ENCODE measurements at places on chromosomes 1 and 21.
A peak's percentile ranks its signal among the peaks of the same experiment; 100 is the strongest.

DNA sequence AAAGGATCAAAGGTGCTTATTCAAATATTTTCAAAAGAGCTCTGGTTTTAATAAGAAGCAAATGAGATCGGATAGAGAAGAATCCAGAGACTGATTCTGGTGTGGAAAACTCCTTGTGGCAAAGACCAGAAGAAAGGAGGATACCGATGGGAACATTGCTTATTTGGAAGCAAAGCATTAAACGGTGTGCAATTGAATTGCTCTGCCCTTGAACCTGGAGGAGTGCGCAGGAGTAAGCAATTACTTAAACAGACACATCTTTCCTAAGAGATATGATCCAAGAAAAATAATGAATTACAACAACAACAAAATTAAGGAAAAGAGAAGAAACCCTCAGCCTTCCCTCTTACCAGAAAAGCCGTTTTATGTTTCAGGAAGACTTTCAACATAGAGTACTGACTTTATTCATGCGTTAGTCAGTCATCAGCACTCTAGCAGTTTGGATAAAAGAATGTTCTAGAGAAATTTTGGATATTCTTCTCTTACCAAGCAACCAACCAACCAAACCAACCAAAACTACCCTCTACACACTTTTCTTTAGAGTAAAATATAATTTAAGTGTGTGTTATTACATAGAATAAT lies 191.7 kb downstream of the NTMT2 start:
- no peak for DNase-seq

DNA sequence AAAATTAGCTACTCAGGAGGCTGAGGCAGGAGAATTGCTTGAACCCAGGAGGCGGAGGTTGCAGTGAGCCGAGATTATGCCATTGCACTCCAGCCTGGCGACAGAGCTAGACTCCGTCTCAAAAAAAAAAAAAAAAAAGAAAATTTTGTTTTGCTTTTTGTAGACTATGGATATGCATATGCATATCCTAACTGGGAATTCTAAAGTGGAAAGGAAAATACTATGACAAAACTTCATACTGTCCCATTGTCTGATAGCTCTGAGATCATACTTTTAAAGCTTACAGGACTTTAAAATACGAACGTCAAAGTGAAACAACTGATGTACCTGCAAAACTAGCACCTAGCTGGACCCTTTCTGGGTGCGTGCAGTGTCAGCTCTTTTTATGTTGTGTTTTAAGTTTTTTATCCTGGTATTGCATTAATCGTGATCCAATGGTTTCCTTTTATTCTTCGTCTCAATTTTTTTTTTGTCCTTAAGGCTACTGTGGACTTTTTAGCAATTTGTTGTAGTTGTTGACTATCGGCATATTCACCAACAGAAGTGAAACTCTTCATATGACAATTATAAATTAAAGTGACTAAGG lies 19.2 kb downstream of the SPRTN start:
- DNase-seq: no peak

DNA sequence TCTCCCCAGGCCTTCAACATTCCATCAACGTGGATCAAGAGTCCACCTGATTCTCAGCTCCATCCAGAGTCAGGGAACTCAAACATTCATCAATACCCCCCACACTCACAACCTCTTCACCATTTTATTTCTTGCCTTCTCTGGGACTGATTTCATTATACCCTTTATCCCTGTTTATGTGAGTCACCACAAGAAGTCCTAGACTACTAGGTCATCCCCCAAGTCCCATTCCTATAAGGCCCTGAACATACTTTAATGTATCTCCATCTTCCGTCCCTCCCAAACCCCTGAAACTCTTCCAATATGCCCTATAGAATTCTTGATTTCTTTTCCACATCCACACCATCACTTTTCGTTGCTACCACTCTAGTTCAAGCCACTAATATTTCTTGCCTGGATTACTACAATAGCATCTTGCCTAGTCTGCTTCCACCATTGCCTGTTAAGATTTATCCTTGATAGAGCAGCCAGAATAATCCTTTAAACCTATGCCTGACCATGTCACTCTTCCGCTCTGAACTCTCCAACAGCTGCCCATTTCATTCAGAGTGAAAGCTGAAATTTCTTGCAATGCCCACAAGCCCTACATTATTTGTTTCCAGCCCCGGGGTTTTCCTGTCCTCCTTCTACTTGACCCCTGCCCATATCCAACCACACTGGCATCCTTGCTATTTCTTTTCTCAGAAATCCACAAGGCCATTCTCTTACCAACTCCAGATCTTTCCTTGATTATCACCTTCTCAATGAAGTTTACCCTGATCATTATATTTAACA lies 9.4 kb upstream of the SAMD13 start:
- DNase-seq: no peak

- DNase-seq: no peak
These were observed 269.0 kb downstream of the LTN1 start for GRCh38 chr21:28723646-28724045.

DNA sequence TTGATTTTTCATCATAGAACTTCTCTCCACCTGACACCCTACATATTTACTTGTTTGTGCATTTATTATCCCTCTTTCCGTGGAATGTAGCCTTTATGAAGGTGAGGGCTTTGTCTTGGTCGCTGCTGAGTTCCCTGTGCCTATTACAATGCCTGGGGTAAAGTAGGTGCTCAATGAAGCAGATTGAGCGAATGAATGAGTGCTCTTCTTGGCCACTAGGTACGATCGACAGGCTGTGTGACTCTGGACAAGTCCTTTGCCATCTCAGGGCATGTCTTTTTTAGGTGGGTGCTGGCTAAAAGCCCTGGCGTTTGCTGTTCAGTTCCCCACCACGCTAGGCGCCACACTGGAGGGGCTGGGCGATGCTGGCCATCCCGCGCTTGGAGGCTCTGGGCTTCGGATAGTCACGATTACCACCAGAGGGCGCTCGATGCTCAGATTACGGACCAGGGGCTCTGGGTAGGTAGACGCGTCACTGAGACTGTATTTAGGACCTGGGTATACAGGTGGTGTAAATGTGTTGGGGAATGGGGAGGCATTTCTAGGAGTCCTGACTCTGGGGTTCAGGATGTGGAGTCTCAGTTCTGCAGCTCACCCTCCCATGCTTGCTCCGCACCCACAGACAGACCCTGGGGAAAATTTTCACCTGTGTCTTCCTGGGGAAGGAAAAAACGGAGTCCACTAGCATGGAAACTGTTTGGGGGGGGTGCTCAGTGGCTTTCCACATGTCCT lies 71.0 kb upstream of the CSF3R start:
- peak; percentile 66 for DNase-seq

DNA sequence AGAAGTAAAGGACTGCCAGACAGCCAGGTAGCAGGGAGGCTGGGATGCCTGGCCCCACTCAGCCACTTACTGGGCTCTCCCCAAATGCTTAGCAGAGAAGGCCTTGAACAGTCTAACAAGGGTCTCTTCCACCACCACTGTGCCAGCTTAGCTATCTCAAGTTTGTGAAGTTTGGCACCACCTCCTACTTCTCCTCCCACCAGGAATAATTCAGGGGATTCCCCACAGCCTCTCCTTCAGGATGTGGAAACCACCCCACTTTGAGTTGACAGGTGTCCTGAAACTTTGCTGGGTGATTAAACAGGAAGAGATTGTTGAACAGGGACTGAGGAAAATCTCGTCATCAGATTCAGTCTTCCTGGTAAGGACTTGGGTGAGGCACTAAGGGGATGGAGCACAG lies 59.4 kb upstream of the ATP1B1 start:
- no peak for DNase-seq

GRCh38 chr21:41092312-41092711 lies 75.6 kb upstream of the BACE2 start:
- no peak for DNase-seq

- no peak for DNase-seq
These were observed 59.1 kb downstream of the ITPKB start for GRCh38 chr1:226679853-226680516.

DNA sequence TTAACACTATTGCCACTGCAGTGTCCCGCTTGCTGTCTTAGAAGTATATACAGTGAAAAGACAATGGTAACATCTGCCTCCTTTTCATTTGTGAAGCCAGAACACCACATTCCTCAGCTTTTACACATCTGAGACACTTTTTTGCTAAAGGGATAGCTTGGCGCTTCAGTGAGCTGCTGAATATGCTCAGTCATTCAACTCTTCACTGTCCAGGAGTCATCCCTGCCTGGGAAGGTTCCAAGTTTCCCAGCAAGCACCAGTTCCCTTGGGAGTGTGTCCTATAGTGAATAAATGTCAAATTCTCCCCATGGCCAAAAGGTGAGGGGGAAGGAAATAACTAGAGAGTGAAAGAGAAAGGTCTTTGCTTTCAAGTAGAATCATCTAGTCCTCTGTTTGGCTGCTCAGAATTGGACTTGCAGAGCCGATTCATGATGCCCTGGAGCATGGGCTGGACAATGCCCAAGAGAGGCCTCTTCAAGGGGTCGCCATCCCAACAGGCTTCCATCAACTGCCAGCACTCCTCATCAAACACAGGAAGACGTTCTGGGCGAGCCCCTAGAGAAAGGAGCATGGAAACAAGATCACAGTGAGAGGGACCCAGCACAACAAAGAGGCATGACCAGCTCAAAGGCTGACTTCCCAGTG lies 25.5 kb upstream of the RBBP5 start:
- no peak for DNase-seq

- no peak for DNase-seq
These were observed 30.6 kb downstream of the KLHDC7A start for GRCh38 chr1:18511149-18511873.

GRCh38 chr1:156432669-156433018 lies 63.6 kb downstream of the RHBG start:
- no peak for DNase-seq

GRCh38 chr1:155834296-155834926 lies 22.6 kb downstream of the GON4L start:
- DNase-seq: no peak

GRCh38 chr1:29270929-29271521 lies 34.7 kb downstream of the PTPRU start:
- DNase-seq: no peak

GRCh38 chr21:37452227-37452626 lies 85.7 kb downstream of the DYRK1A start:
- no peak for DNase-seq

DNA sequence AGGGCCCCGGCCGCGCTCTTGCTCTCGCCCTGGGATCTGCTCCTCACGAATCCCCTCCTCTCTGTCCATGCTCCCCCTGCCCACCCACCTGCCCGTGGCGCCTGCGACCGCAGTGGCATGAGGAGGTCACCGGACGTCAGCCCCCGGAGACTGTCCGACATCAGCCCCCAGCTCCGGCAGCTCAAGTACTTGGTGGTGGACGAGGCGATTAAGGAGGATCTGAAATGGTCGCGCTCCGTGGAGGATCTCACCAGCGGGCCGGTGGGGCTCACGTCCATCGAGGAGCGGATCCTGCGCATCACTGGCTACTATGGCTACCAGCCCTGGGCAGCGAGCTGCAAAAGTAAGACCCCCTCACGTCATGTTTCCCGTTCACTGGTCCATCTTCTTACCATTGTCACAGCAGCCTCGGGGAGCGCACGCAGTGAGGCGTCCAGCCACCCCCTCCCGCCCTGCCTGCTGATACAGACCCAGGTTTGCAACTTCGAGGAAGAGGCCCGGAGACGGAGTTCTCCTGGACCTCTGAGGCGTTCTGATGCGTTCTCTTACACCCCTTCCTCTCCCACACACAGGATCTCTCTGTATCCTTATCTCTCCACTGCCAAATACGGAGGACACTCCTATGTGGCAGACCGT lies 1.1 kb downstream of the SLC35F3 start:
- DNase-seq: no peak

DNA sequence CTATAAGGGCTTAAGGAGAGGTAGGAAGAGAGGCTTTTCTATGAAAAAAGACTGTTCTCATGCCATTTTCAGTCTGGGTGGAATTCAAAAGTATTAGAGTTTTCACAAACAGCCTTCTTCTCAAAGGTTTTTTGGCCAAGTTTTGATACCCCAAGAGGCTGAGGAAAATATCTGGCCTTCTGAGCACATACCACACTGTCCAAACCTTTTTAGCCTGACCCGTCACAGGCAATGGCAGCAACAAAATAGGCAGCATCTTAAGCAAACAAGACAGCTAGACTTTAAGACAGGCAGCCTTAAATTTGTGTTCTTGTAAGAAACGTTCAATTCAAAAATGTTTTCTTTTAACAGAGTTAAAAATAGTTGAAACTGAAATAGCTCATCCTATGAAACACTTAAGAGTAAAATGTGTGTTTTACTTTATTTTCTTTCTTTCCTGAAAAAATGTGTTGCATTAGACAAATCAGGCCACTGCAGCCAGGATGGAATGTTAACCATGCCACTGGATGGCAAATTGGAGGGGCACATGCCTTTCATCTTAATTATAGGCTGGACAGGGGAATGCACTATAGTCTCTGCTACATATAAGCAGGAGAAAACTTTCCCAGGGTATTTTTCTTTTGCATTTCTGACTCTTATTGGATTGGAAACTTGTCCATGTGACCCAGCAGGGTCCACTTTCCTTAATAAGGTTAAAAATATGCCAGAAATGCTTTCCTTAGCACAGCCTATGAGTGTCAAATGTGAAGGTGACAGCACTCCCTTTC lies 315.0 kb downstream of the TGFB2 start:
- no peak for DNase-seq

GRCh38 chr21:15370462-15370975 lies 305.7 kb upstream of the NRIP1 start:
- no peak for DNase-seq

DNA sequence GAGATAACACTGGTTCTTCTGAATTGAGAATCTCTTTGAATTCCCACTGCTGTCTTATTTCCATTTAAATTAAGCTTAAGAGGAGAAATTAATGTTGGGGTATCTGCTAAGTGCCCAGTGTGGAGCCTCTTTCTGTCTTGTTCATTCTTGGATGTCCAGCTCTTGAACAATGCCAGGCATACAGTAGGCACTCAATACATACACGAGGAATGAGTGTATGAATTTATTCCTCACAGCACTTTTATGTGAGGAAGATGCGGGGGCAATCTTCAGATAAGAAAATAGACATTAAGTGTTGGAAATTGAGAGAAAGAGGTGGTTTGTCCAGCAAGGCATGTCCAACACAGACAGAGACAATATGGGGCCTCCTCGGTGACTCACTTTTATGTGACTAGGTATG lies 11.8 kb upstream of the ATF3 start:
- DNase-seq: no peak

DNA sequence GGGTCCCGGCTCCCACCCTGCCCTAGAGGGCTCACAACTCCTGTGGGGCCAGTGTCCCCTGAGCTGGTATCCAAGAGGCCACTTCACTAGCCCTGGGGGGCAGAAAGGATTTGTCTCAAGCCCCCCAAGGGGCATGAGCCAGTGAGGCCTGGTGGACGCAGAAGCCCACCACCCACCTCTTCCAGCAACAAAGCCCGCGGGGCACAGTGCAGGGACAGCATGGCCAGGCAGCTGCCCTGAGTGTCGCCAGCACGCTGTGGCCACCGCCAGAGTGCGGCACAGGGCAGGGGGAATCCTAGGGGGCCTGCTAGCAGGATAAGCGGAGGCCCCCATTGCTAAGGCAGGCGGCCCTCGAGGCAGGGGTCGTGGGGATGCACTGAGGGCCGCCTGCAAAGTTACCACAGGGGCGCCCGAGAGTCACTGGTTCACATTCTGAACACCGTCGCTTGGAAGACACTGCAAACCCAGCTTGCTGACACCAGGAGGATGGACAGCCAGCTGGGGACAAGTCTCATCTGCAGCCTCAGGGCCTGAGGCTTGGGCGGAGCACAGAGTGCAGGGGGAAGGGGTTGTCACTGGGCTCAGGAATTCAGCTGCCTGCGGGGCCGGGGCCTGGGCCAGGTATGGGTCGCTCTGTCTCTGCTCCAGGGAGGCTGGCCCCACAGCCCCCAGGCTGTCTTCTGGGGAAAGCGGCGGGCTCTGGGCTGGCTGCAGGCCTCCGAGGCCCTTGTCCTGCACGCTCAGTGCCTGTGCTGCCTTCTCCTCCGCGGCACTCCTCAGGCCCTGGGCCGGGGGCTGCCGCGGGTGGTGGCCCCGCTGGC lies 26.8 kb downstream of the SLC19A1 start:
- no peak for DNase-seq
